ENCODE measurements at places on chromosomes 1 and 21.

- no peak for DNase-seq
These were observed 19.9 kb upstream of the PTCH2 start for GRCh38 chr1:44862829-44863401.

DNA sequence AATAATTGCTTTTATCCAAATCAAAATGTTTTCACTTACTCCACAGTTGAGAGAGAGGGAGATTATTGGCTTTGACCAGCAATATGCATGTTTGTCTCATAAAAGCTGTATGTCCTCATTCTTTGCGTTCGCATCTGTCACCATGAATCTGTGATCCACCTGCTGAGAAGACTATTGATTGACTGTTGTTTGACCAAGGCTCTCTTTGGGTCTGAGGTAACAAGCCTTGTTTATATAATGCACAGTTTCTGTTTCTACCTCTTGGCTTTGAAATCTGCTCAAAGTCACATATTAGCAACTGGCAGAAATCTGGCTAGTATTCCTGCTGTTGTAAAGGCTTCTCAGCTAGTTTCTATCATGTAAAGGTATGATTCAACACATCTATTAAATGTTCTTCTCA lies 157.0 kb downstream of the LYPLAL1 start:
- DNase-seq: no peak

DNA sequence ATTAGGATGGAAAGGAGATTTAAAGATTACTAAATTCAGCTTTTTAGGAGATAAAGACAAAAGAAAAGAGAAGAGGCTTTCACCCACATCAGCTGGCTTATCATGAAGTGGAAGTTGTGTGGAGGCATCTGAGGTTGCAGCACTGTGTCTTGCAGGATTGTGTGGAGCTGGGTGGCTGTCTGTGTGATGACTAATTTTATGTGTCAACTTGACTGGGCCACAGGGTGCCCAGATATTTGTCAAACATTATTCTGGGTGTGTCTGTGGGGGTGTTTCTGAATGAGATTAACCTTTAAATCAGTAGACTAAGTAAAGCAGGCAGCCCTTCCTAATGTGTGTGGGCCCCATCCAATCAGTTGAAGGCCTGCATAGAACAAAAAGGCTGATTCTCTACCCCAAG lies 3.9 kb downstream of the KCNA10 start:
- DNase-seq: no peak

- peak; percentile 30 for DNase-seq
These were observed 90.0 kb downstream of the GRIK1 start for GRCh38 chr21:29849735-29850176.

- no peak for DNase-seq
These were observed 76.2 kb downstream of the ZNF648 start for GRCh38 chr1:181985281-181985680.

DNA sequence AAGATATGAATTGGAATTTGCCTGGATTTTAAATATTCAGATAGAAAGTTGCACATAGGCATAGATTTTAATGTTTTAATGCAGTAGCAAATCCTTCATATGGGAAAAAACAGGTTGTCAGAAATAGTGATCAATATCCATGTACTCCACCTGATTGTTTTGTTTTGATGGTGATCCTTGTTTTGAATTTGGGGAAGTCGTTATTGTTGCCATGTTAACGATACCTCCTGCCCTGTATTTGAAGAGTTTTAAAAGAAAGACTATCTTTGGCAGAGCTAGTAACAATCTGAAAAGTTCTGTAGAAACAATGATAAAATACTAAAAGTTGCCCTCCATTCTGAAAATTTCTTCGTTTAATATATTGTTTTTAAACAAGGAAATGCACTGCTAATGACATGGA lies 1.1 kb downstream of the CEP350 start:
- DNase-seq: no peak

GRCh38 chr1:111141245-111142220 lies 1.5 kb downstream of the CEPT1 start:
- no peak for DNase-seq

- DNase-seq: no peak
These were observed 49.6 kb upstream of the NTPCR start for GRCh38 chr1:232900818-232901217.

- DNase-seq: no peak
These were observed 249.4 kb downstream of the RPS6KC1 start for GRCh38 chr1:213300433-213300832.

DNA sequence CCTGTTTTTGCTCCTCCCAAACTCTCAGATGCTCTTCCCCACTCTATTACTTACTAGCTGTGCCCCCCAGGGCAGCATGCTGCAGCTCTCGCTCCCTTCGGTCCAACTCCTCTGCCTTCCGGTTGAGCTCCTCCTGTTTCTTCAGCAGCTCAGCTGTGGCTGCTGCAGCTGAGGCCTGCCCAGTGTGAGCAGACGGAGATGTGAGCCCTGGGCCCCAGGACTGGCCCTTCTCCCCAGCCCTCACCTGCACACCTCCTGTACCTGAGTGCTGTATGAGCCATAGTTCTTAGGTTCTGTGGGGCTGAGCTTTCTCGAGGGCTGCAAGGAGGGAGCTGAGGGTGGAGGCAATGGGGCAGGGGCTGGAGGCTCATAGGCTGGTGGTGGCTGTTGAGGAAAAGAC lies 1.9 kb downstream of the SCAMP3 start:
- DNase-seq: no peak

- no peak for DNase-seq
These were observed 3.9 kb downstream of the CLK2 start for GRCh38 chr1:155269381-155269780.

DNA sequence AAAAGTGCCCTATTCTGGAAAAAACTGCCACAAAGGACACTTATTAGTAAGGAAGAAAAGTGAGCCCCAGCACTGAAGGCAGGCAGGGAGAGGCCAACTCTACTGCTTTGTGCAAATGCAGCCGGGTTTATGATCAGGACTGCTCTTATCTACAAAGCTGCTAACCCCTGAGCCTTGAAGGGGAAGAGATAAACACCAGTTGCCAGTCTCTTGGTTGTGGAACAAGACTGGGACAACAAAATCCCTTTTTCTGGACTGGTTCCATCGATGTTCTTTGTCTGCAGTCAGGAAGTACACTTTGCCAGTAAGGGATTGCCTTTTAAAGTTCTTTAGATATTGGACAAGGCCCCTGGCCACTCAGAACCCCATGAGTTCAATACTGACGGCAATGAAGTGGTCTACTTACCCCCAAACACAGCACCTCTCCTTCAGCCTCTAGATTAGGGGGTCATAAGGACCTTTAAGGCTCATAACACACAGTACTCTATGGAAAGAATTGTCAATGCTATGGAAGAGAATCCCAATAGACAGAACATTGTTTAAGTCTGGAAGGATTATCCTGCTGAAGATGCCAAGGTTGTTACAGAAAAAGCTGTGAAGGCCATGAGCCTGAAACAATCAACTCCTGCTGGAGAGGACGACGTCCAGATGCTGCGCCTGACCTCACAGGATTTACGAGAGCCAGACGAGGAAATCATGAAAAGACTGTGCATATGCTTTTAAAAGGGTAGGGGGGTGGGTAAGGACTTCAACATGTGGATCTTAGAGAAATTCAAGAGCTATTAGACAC lies 43.6 kb downstream of the GNB1 start:
- no peak for DNase-seq

DNA sequence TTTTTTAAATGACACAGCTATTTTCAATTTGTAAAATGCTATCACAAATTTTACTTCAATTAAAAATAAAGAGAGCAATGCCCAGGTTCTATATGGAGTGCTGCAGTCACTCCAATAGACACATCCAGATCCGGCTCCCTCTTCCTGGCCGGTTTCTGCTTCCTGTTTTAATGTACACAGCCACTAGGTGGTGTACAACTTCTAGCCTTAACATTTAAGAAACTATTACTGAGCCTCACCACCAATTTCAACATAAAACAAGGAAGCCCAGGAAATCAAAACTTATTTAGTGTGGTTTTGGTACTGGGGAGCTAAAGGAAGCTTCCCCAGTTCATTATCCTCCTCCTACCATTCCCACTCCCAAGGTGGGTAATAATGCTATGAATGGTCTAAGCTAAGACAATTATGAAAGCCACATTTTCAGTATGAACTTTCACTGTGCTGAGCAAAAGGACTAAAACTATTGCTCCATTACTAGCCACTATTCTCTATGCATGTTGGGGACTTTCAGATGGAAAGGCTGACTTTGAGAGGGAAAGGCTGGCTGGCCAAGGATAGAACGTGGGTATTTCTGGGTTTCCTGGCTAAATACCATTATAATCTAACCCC lies 25.5 kb upstream of the MTMR11 start:
- peak; percentile 51 for DNase-seq

DNA sequence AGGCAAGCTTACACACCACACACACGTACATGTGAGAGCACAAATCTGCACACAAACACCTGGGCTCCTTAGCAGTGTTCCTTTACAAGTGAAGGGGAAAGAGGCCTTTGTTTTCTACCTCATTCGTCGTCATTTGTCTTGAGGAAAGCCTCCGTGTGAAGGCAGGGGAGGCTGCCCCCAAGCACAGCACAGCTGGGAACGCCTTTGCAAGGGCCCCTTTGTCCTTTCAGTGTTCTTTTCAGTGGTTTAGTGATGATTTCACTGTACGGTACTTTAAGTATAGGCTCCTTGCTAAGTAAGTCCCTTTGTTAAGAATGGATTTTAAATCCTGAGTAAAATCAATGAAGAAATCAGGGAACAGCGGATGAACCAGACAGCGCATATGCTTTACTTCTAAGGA lies 94.1 kb downstream of the PGBD5 start:
- DNase-seq: no peak

DNA sequence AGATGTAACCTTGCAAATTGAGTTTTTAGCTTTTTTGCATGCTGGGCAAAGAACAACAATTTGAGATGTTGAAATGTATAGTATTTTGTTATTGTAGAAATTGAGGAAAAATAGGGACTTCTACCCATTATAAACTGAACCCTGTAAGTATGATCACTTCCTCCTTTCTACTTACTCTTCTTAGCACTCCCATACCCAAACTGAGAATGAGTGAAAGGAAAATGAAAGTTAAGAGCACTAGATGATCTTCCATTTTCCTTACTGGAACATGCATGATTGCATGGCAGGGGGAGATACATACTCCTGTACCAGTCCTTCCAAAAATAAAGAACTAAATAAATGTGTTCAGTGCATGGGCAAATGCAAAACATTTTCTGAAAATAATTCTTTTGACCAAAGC lies 107.4 kb upstream of the KIAA1614 start:
- DNase-seq: no peak

GRCh38 chr1:43802356-43802980 lies 95.1 kb downstream of the ST3GAL3 start:
- DNase-seq: no peak

GRCh38 chr1:203544978-203545816 lies 51.2 kb downstream of the OPTC start:
- no peak for DNase-seq

GRCh38 chr1:182242641-182243040 lies 148.9 kb downstream of the GLUL start:
- no peak for DNase-seq

GRCh38 chr1:2845869-2846268 lies 44.4 kb upstream of the TTC34 start:
- no peak for DNase-seq

- DNase-seq: no peak
These were observed 251.3 kb downstream of the KCNH1 start for GRCh38 chr1:210882414-210883221.

DNA sequence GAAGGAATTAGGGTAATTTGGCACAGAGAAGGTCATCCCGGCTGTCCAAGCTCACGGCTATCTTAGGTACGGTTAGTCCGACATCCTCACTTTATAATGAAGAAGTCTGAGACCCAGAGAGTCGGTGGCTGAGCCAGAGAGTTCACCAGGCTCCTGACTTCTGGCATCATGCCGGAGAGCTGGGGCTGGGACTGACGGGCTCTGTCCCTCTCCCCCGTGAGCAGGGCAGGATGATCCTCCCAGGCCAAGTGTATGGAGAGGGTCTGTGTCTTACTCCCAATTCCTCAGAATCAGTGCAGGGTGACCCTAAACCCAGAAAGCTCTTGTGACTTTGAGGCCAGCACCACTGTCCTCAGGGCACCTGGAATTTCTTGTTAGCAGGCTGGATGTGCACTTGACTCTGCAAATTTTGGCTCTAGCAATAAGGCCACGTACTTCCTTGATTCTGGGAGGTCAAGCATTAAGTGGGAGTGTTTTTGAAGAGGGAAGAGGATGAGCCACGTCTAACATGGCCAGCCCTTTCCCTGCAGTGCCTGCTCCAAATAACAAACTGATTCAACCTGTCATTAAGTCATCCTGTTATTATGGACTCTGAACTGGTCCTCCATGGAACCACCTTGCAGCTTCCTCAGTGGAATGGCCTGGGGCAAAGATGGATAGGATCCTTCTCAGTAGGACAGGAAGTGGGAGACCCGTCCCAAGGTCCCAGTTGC lies 20.8 kb upstream of the BTG2 start:
- DNase-seq: no peak

Data from Panc1 (cell line).